ENCODE measurements at places on chromosomes 7 and 10.

GRCh38 chr10:43196131-43196980 lies 58.1 kb downstream of the CSGALNACT2 start:
- DNase-seq: no peak

- DNase-seq: no peak
Observed at GRCh38 chr7:96143495-96144259, 178.2 kb downstream of the SLC25A13 start.

DNA sequence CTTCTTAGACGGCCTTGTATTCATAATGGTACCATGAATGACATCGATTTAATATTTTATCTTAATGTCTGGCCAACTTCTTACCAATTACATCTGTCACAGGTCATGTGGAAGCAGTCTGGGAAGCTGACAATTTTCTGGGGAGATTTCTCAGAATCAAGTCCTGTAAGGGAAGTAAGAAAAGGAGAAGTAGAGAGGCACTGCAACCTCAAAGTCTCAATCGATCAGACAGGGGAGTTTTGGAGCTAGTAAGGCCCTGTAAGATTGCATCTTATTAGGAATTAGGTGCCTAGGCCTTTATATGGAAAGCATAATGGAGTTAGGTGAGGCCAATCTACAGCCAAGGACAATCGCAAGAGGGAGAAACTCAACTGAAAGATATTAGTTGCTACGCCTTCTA lies 694.6 kb upstream of the SORCS1 start:
- no peak for DNase-seq

- DNase-seq: peak; percentile 15
Observed at GRCh38 chr7:112286250-112287086, 80.0 kb downstream of the ZNF277 start.

DNA sequence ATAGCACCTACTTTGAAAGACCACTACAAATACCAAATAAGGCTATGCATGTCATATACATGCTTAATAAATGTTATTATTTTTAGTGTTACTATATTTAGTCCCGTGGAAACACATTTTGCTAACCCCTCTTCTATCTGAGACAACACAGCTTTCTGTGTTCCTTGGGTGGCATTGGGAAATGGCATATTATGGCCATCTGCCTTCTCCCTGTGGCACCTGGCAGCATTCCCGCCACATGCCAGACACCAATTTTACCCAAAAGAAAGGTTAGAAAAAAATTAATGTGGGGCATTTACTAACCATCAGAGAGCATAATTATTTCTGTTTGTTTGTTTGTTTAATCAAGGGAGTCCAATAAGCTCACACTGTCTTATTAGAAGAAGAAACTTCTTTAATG lies 168.6 kb upstream of the ETV1 start:
- no peak for DNase-seq

DNA sequence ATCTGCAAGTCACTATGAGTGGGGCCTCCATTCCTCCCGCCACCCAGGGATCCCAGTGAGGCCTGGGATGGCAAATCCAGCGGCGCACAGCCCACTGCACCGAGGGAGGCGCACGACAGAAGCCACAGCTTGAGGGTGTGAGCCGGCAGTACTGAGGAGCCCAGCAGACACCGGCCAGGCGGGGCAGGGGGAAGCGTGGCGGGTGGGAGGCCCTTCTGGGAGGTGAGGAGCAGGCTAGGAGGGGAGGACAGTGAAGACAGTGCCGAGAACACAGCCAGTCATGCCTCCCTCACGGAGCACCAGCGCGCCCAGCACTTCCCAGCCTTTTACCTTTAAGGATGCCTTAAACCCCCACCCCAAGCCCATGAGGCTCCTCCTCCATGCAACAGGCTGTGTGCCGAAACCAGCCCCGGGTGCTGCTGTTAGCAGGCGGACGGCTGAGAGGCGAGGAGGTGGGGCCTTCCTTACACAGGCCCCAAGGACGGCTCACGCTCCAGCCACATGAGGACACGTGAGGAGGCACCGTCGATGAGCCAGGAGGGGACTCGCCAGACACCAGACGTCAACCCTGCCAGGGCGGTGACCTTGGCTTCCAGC lies 258.5 kb downstream of the PTPRN2 start:
- no peak for DNase-seq

DNA sequence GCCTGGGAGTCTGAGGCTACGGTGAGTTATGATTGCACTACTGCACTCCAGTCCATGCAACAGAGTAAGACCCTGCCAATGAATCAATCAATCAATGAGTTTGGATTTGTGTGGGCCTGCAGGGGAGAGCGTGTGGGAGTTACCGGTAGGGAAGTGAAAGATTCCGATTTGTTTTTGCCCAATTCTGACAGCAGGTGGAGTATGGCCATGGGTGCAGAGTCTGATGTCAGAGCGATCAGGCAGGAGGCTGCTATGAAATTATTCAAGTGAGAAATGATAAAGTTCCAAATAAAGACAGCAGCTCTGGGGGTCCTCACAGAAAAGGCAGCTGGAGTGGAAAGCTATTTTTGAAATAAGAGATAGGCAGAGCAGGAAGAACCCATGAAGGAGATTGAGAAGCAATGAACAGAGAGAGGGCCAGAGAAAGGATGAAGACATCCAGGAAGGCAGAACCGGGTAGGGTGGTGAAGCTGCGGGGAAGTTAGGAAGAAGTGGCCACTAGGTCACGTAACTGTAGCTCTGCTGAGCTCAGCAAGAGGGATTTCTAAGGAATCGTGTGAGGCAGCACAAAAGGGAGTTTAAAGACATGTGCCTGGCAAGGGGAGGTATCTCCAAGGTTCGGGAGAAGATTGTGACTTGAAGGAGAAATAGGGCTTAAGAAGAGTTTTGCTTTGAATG lies 93.7 kb upstream of the NMT2 start:
- no peak for DNase-seq

DNA sequence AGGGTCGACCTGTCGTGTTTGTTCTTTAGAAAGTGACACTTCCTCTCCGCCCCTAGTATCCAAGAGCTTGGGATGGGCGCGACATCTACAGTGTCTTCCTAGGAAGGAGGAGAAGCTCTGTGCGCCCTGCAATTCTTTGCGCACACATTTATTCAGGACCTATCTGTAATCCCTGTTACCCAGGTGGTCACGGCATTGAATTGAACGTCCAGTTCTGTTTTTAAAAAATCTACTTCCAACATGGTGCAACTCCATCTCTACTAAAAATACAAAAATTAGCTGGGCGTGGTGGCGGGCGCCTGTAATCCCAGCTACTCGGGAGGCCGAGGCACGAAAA lies 606 bp upstream of the LAMB1 start:
- no peak for DNase-seq

DNA sequence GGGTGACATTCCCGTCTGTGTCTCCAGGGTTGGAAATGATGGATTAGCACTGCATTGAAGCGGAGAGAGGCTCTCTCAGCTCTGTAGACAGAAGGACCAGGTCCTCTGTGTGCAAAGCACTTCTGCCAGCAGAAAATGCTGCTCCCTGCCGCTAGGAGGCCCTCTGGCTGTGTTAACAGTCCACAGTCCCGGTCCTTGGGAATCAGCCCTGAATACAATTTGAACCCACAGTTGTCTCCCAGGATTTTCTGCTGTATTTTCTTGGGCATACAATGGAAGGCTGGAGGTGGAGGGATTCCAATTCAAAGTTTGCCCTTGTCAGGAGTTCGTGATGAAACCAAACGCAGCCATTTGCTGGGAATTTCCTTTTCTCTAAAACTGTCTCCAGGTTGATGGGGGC lies 205.2 kb downstream of the GLRX3 start:
- DNase-seq: no peak

- no peak for DNase-seq
Observed at GRCh38 chr7:133977409-133978274, 149.5 kb upstream of the LRGUK start.

- no peak for DNase-seq
Observed at GRCh38 chr10:118482393-118483331, 112.8 kb downstream of the PRLHR start.

- no peak for DNase-seq
Observed at GRCh38 chr10:12041766-12042408, 722 bp downstream of the UPF2 start.

GRCh38 chr10:110392121-110392520 lies 87.4 kb upstream of the SMNDC1 start:
- DNase-seq: no peak

DNA sequence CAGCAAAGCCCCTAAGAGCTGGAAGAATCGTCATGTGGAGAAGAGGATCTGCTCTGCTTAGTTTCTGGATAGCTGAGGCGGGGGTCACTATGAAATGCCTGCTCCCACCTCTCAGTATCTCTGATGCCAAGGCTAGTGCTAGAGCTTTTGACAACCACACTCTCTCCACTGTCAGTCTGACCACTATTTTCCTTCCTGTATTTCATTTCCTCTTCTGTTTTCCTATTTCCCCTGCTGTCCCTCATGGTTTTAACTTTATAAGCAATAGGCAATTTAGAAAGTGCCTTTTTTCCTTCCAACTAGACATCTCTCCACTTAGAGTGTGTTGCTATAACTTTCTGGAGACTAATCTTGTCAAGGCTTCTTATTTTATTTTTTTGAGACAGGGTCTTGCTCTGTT lies 23.6 kb downstream of the C7orf57 start:
- no peak for DNase-seq

GRCh38 chr7:26451997-26452396 lies 160.3 kb downstream of the SNX10 start:
- no peak for DNase-seq

DNA sequence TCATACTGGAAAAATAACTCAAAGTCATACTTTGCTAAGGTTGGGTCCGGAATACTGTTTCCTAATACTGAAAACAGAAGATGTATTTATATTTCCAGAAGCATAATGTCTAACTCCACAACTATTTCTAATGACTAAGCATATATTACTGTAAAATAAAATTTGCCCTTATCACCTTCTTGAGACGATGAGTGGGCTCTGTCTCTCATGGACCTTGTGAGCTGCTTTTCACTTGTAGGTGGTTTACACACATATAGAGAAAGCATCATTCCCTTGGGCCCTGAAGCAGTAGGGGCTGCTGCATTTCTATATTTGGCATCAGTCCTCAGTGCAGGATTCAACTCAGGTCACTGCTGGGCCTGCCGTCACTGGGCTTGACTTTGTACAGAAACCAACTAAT lies 10.7 kb upstream of the FAM13C start:
- DNase-seq: no peak

- no peak for DNase-seq
Observed at GRCh38 chr10:102534333-102534732, 30.6 kb downstream of the SUFU start.

DNA sequence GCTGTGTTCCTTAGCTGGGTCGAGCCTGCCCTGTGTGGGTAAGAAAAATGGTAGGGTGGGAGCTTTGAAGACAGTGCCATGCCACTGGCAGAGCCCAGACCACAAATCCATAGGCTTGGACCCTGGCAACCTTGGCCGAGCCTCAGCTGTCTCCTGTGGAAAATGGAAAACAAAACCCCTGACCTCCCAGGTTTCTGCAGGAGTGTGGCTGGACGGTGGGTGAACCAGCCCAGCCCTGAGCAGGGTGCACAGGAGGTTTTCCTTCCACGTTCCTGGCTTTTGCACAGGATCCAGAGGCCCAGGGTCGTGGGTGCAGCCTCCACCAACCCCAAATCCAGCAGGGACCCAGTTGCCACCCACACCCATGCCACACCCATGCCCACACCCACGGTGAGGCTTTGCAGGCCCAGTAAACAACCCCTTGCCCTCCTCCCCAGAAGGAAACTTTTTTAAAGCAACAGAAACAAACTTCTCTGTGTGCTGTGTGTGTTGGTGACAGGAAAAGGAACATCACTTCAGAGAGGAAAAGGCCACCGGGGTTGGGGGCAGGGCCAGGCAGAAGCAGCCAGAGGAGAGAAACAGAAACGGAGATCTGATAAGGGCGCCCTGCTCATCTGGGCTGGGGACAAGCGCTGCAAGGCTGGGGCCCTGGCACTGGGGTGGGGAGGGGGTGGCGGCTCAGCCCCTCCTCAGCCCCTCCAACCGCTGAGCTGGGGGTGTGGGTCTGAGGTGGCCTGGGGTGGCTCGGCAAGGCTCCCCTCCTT lies 20.7 kb upstream of the ZMIZ1 start:
- peak; percentile 61 for DNase-seq

- no peak for DNase-seq
Observed at GRCh38 chr7:133339772-133340171, 86.9 kb downstream of the EXOC4 start.

DNA sequence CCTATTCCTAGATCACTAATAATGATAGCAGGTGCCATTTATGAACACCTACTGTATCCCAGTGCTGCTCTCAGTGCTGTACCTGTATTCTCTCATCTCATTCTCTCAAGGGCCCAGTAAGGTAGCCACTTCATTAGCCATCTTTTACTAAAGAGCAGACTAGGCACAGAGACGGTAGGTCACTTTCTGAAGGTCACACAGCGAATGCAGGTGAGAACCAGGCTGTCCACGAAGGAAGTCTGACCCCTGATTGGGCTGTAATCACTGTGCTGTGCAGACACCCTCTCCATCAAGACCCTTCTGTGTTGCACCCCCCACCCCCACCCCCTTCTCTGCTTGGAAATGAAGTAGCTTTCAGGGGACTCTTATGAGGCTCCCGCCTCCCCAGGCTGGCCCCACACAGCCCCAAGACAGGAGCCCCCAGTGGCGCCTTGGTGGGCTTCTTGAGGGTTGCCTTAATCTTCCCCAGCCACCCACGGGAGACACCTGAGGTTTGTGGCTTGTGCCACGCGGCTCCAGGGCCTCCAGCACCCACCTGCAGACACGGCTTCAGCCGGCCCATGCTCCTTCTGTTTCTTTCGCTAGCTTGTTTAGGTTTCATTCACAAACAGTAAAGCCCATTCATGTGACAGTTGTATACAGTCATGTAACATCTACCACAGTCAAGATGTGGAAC lies 81.7 kb upstream of the FAM20C start:
- no peak for DNase-seq

- DNase-seq: no peak
Observed at GRCh38 chr7:2657920-2658671, 26.3 kb downstream of the TTYH3 start.

- no peak for DNase-seq
Observed at GRCh38 chr7:20407585-20408466, 77.1 kb downstream of the ITGB8 start.

DNA sequence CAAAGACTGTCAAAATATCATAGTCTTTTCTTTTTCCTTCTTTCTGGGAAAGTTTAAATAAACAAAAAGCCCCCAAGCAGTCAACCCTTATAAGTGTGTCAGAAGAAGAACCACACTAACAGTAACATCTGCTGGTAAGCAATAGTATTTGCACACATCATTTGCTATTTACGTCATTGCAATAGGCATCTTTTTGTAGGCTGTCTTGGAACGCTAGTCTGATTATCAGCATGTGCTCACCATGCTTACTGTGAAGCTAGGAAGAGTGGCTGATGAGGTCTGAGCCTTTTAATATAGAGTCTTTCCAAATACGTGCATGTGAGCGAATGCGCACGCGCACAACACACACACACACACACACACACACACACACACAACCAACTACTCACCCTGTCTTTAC lies 599.0 kb upstream of the TPK1 start:
- DNase-seq: no peak

- DNase-seq: no peak
Observed at GRCh38 chr10:35372329-35372728, 36.0 kb downstream of the CCNY start.
